ENCODE measurements at places on chromosomes 1 and 21. TPM values are rescaled to one million over a fixed set of nuclear protein-coding genes. Genes with fewer than 3 reads are reported as not detected.

GRCh38 chr1:67590329-67590728, 94.7 kb upstream of the GADD45A start:
- DNase-seq = no peak

- DNase-seq = no peak
These were observed 197.9 kb upstream of the COA6 start for GRCh38 chr1:234175363-234175762.

- no peak for DNase-seq
These were observed 43.3 kb downstream of the URB2 start for GRCh38 chr1:229669333-229669732.

DNA sequence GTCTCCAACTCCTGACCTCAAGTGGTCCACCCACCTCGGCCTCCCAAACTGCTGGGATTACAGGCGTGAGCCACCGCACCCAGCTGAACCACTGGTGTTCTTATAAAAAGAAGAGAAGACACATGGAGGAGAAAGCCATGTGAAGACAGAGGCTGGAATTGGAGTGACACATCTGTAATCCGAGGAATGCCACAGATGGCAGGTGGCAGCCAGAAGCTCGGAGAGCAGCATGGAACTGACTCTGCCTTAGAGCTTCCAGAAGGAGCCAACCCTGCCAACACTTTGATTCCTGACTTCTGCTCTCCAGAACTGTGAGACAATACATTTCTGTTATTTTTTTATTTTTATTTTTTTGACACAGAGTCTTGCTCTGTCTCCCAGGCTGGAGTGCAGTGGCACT, 59.0 kb upstream of the ATP2B4 start:
- DNase-seq = no peak

DNA sequence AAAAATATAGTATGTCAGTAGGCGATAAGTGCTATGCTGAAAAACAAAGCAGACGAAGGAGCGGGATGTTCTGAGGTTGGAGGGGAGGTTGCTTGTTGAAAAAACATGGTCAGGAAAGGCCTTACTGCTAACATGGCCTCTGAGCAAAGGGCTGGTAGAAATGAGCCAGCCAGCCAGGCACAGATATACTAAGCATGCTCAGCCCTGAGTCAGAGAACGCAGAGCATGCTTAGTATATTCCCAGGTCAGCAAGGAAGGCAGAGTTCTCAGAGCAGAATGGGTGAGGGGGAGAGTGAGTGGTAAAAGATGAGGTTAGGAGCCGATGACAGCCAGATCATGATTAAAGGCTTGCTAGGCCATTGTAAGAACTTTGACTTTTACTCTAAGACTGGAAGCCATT, 36.7 kb downstream of the ZBTB40 start:
- no peak for DNase-seq

Gene IL12RB2
- total RNA-seq = 0.10 TPM

Gene ANKRD34A
- total RNA-seq = 1.3 TPM

Gene NUDT4B
- total RNA-seq = 28.4 TPM

Gene LRRC53
- not detected for total RNA-seq

Gene SLC25A33
- total RNA-seq = 8.1 TPM

Gene GABRD
- 1.3 TPM for total RNA-seq

Gene SLC1A7
- not detected for total RNA-seq

Gene CR1L
- not detected for total RNA-seq
